CD4-positive, alpha-beta T cell treated with Interleukin-15 for 1 hour (primary cell): ENCODE measurements at places on chromosomes 6 and 20.

- DNase-seq = no peak
Observed at GRCh38 chr20:35111141-35111888, 18.7 kb upstream of the TRPC4AP start.

GRCh38 chr20:58097943-58098342 is 130.5 kb downstream of the ANKRD60 start:
- DNase-seq = no peak

DNA sequence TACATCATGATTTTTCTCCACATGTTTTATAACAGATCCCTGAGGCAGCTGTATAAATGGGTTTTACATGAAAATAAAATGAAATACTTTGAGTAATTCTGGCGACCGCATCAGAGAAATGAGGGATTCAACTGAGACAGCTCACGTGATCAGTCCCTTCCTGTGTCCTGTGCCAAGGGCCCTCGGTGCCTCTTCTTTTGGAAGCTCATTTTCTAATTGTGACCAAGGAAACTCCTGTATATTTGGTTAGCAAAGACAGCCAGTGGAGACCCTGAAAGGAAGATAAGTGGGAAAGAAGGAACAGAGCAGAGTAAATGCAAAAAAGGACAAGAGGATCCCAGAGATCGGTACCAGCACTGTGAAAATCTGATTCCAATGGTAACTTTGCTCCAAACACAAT is 129.9 kb downstream of the FYN start:
- DNase-seq = no peak

DNA sequence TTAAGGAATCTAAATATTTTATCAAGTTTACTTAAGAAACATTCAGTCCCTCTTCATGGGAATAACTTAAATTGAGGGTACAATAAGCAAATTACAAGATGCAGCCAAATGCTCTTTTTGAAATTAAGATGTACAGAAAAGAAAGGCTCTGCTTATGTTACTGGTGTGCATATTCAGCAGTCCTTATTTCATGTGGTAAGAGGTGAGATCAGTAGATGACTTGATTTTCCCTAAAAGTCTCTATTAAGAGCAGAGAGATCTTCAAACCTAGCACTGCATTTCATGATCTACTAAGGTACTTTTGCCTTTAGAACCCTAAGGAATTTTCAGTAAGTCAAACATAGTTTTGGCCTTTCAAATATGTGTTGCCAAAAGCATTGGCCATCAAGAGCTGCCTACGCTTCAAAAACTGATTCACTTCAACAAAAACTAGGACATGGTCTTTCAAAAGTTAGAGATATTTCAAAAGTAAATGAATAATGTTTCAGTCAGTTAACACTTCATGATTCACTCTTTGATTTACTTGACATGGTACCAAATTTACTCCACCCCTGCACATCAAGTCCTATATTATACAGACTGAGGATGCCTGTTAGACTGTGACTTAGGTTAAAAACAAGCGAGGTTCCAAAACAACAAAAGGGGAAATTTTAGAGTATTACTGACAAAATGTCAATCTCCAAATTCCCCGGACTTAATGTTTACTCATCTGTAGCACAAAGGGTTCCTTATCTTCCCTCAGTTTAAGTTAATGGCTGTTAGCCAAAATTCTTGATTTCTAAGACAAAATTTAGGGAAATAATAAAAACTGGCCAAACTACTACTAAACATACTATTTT is 19.2 kb downstream of the C6orf62 start:
- DNase-seq = no peak

- no peak for DNase-seq
Observed at GRCh38 chr6:29602564-29603361, 17.8 kb downstream of the OR2H2 start.

DNA sequence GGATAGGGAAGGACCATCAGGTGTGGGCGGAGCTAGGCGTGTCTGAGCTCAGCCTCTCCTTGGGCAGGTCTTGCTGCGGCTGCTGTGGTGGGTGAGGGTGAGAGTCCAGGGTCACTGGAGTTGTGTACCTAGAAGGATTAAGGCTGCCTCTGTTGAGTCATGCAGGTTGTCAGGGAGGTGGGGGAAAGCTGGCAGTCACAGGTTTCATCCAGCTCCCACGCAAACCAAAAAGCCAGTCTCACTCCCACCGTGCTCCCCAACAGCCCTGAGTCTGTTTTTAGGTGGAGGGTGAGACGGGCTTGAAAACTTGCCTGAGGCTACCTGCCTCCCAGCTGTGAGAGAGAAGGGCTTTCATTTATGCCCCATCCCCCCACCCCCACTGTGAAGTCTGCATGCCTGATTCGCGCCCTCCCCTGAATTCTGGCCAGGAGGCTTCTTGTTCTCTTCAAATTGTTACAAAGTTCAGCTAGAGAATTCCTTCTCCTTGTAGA is 161.5 kb downstream of the MYLK4 start:
- no peak for DNase-seq

GRCh38 chr20:57061051-57061900 is 205.2 kb downstream of the BMP7 start:
- DNase-seq = no peak

GRCh38 chr20:31835977-31836852 is 9.2 kb downstream of the FOXS1 start:
- peak; percentile 65 for DNase-seq

DNA sequence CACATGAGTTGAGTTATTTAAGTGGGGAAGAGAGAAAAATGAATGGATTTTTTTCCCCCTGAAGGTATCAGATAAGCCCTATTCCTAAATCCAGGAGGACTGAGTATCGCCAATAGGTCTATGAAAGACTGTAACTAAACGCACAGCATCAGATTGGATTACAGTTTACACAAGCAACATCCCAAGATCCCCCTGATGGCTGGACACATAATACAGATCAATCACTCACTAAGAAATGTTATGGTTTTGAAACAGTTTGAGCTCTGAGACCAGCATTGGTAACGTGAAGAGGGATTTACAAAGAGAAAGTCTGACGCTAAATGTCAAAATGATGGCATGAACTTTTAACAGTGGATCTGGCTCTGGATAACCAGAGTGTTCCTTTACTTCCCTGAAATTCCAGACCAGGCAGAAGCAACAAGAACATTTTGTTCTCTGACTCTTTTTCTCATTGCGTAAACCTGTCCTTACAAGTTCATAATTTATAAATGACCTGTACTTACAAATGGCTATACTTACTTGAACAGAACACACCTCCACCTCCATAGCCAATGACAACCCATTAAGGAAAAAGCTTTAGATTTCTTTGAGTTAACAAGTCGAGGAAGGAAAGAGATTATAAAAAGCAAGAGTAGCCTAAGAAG is 131.8 kb upstream of the BEND3 start:
- DNase-seq = no peak

DNA sequence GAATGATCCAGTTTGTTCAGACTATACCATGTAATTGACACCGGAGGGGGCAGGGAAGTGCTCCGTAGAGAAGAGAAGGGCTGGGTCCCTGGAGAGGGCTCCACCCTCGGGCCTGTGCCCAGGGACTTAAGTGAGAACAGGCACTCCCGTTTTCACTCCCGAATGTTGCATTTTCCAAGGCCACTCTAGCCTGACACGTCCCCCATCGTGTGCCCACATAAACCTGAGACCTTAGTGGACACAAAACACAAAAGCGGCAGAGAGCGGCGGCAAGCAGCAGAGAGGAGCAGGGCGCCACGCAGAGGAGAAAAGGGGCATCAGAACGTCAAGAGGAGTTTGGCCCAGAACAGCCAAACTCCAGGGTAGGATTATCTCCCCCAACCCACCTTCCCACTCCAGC is 1405.1 kb downstream of the GRIK2 start:
- DNase-seq = no peak

DNA sequence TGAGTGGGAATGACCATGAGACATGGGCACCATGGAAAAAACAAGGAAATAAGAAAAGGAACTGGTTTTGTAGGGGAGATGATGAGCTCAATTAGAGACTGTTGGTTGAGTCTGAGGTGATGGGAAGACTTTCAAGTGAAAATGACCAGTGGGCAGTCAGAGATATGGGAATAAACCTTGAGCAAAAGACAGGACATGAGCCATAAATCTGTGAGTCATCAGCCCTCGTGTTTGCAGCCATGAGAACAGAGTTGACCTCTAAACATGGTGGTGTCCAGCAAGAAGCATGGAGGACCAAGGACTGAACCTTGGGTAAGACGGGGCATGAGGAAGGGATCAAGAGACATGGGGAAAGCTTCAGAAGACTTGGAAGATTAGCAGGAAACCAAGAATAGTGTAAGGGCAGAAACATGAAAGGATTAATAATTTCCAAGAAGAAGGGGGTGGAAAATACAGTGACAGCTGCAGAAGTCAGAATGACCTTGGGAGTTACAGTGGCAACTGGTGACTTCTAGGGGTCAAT is 280.6 kb upstream of the PRDM1 start:
- no peak for DNase-seq

- no peak for DNase-seq
Observed at GRCh38 chr20:52019313-52019712, 172.3 kb downstream of the ZFP64 start.

- no peak for DNase-seq
Observed at GRCh38 chr6:1324936-1325335, 13.0 kb downstream of the FOXQ1 start.

DNA sequence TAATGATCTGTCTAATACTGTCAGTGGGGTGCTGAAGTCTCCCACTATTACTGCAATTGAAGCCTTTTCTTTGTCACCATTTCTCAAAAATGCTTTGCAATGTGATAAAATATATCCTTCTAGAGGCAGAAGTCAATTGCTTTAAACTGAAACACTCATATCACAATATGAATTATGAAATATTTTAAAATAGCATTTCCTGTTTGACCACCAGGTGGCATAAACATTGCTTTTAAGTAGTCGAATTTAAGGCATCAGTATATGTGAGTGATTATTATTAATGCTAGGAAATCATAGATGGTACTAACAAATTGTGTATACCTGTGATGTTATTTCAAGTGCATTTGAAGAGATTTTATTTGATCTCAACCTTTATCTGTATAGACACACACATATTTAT is 87.5 kb downstream of the MEI4 start:
- DNase-seq = no peak

DNA sequence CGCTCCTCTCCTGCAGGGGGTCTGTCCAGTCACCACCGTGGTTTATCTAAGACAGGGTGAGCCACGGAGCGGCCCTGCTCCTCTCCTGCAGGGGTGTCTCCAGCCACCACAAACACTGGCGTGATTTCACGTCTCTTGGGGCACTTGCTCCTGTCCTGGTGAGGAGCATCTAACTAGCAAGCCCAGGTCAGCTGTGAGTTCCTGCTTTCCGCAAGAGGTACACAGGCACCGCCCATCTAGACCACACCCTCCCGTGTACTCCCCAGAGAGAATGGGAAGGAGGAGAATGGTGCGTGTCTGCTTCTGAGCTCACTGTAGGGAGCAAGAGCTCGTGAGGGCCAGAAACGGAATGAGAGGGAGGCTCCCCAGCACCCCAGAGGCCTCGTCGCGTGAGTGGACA is 40.7 kb downstream of the DACT2 start:
- no peak for DNase-seq

GRCh38 chr6:152595499-152595898 is 41.7 kb downstream of the SYNE1 start:
- no peak for DNase-seq

GRCh38 chr20:1887321-1887720 is 7.9 kb upstream of the SIRPA start:
- no peak for DNase-seq

DNA sequence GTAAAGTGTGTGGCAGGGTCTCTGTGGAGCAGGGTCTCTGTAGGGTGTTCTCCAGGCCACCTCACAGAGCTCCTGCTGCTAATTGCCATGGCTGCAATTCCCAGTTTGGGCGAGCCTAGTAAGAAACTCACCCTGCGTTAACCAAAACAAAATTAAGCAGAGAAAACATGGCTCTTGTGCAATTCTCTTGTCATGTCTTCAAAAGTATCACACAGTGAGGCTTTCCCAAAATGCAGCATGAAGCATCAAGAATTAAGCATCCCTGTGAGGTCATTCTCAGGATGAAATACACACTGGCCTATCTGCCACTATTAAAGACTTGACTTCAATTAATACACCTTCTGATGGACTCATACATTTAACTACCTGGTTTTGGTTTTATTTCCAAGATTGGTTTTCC is 72.8 kb downstream of the KIF13A start:
- DNase-seq = no peak

- no peak for DNase-seq
Observed at GRCh38 chr6:41818271-41819054, 31.0 kb downstream of the TOMM6 start.

GRCh38 chr6:116175344-116175743 is 49.4 kb upstream of the COL10A1 start:
- no peak for DNase-seq

- no peak for DNase-seq
Observed at GRCh38 chr6:45970326-45970725, 45.3 kb downstream of the CLIC5 start.

GRCh38 chr6:56699066-56699654 is 56.5 kb upstream of the DST start:
- no peak for DNase-seq

GRCh38 chr6:42307141-42307470 is 89.4 kb upstream of the MRPS10 start:
- no peak for DNase-seq

GRCh38 chr6:153149891-153150290 is 18.8 kb upstream of the RGS17 start:
- DNase-seq = no peak

GRCh38 chr6:139572001-139572400 is 197.6 kb upstream of the CITED2 start:
- DNase-seq = no peak

DNA sequence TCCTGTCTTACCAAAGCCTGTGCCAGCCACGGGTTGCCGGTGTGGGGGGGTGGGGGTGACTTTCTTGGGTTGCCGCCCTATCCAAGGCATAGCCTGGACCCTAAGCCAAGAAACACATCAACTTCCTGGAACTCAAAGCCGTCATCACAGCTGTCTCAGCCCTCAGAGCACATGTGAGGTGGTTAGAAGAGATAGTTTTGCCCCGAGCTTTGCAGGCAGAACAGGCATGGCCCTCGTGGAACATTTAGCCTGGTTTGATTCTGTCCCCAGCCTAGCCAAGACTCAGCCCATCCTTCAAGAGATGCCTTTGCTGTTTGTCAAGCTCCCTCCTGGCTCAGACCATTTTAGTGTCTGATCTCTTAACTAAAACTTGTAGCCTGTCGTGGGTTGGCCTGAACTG is 64.9 kb downstream of the RREB1 start:
- DNase-seq = no peak

GRCh38 chr6:53847796-53848314 is 53.0 kb downstream of the LRRC1 start:
- DNase-seq = no peak

GRCh38 chr20:4082406-4083097 is 67.2 kb upstream of the RNF24 start:
- DNase-seq = peak; percentile 73

- no peak for DNase-seq
Observed at GRCh38 chr6:324116-324728, 31.9 kb downstream of the DUSP22 start.
